ENCODE measurements at places on chromosomes 1 and 21. TPM values are rescaled to one million over a fixed set of nuclear protein-coding genes. Genes with fewer than 3 reads are reported as not detected.

GJC2 gene
- not detected for polyA plus RNA-seq

FCMR gene
- polyA plus RNA-seq: 935 TPM

TUFT1 gene
- 13.3 TPM for polyA plus RNA-seq

ZNF683 gene
- polyA plus RNA-seq: not detected

DHDDS gene
- polyA plus RNA-seq: 24.1 TPM

GOLT1A gene
- not detected for polyA plus RNA-seq

DNA sequence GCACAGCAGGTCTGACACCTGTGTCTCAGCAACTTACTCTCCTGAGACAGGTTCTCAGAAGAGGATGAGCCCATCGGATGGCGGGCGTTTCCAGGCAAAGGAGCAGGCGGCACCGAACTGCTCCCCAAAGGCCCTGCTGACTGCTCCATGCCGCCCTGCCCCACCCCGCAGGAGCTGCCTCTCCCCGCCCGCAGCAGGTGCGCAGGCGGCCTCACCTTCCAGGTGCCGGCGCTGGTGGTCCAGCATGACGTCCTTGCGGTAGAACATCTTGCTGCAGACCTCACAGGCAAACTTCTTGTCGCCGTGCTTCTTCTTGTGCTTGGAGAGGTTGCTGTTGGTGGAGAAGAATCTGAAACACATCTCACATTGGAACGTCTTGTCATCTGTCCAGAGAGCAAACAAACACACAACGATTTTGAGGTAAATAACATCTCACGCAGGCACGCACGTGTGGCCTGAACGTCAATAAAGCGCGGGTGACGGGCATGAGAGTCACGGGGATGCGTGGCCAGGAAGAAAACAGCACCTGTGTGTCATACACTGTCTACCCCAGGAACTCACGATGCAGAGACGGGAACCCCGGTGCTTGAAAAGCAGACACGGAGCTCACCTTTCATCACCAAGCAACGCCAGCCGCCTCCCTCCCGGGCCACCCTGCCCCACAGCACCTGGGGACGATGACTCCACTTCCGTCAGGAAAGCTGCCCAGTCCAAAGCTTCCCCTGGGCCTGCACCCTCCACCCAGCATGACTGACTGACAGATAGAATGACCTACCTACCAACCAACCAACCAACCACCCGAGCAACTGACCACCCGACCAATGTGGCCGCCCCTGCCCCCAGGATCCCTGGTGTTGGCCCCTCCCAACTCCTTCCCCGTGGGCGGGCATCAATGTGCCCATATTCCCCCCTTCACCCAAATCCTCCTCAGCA is 50.9 kb downstream of the PRDM15 start:
- DNase-seq: no peak

- no peak for DNase-seq
Measured at GRCh38 chr1:16199700-16200099, 12.8 kb downstream of the ARHGEF19 start.

GRCh38 chr1:21763694-21764419 is 19.1 kb downstream of the USP48 start:
- DNase-seq: no peak

DNA sequence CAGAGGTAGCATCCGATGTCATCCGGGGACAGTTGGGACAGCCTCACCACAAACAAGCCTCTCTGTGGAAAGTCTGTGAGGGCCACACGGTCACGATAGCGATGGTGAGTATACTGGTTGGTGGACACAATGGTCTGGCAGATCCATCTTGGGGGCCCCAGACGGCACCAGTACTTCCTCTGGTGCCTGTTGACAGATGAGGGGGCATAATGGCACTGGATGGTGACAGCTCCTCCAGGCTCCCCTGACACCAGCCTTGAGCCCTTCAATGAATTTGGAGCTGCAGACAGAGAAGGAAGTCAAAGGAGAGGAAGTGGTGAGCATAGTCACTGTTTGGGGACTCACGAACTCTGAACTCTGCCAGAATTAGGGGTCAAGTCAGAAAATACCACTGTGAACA is 8.0 kb downstream of the FCAMR start:
- no peak for DNase-seq

DNA sequence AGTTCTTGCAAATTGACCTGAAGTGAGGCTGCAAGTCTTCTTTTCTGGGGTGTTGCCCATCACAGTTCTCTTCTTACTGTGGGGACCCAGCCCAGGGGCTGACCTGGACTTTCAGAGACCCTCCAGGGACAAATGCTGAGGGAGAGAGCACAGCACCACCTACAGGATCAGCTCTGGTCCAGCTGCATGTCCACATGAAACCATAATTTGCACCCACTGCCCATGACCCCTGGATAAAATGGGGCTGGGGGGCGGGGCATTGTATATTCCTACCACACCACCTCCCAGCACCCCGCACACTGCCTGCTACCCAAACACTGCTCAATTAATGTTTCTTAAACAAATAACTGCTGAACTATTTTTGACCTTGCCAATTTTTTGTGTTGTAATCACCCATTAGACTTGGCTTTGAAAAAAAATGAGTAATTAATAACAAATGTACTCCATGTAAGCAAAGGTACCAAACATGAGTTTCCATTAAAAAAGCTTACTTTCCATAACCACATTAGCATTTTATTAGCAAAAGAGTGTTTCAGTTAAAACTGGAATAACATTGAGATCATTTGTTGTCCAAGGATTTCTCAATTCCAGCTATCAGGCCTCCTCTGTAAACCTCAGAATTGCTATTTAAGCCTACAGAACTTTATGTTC is 168.0 kb upstream of the RAB4A start:
- DNase-seq: no peak

DNA sequence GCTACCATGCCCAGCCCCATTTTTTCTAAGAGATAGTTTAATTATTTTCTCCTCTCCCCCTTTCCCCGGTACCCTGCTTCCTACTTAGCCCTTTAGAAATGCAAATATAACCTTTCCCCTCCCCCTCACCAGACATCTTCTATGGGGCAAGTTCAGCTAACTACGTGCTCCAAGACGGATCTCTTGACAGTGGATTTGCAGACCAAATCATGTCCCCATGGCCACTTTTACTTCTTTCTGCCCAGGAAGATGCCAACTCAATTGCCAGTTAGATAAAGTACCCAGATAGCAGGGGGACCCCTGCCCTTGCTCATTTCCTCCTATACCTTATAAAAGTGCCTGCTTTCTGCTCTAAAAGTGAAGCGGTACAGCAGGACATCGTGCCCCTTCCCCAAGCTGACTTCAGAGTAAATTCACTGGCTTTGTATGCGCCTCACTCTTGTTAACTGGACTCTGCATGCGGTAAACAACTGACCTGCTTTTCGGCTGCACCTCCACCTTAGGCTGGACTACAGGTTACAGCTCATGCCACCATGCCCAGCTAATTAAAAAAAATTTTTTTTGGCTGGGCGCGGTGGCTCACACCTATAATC is 7.4 kb downstream of the DNAJC11 start:
- DNase-seq: no peak

- DNase-seq: no peak
Measured at GRCh38 chr1:232414100-232414499, 215.8 kb downstream of the SIPA1L2 start.

- no peak for DNase-seq
Measured at GRCh38 chr1:30693366-30693765, 30.0 kb downstream of the MATN1 start.

- no peak for DNase-seq
Measured at GRCh38 chr1:24369199-24369598, 44.4 kb downstream of the STPG1 start.

- DNase-seq: no peak
Measured at GRCh38 chr1:51850420-51851223, 27.9 kb downstream of the NRDC start.

DNA sequence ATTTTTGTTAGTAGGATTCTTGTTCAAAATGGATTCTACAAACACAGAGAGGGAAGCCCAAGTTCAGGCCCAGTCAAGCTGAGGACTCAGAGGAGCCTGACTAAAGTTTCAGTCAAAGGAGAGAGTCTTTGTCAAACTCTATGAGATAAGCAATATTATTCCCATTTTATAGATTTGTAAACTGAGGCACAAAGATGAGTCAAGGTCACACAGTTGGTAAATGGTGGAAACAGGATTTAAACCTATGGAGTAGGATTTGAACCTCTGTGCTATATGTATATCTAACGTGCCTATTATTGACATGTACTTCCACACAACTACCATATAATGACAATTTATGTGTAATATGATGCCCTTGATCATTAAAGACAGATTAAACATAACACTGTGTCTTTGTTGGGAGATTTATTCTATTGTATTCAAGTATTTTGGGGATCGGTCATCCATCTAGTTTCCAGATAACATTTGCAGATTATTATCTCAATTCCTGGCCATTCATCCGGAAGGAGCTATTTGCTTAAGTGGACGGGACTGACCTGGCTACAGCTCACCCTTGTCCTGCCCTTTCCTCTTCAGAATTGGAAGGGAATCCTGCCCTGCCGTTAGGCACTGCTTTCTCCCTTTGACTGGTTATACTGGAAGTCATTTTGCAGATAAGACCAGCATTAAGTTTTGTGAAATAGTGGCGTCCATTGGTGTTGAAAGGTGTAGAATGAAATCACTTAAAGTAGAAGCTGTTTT is 86.1 kb upstream of the LMO4 start:
- DNase-seq: no peak

- DNase-seq: no peak
Measured at GRCh38 chr1:8651236-8651890, 166.1 kb downstream of the RERE start.

DNA sequence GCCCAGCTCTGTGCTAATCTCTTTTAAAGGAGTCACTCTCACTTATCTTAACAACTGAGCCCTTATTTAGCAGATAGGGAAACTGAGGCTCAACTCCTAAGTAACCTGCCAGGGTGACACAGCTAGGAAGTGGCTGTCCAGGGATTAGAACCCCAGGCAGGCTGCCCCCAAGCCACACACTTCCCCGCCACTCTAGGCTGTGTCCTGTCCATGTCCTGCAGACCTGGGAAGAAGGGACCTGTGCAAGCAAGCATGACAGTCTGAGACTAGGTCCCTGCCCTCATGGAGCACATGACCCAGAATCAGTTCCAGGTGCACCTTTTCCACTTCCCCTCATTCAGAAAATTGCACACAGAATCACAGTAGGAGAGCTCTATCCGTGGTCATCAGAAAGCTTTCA is 12.2 kb downstream of the KIAA1614 start:
- no peak for DNase-seq

All from CD4-positive, CD25-positive, alpha-beta regulatory T cell (primary cell).